Stimulated activated CD4-positive, alpha-beta T cell treated with anti-CD3 and anti-CD28 coated beads, Interleukin-4, amount 100 ng/mL, for 4 hours (primary cell): ENCODE measurements at places on chromosomes 1 and 21.

DNA sequence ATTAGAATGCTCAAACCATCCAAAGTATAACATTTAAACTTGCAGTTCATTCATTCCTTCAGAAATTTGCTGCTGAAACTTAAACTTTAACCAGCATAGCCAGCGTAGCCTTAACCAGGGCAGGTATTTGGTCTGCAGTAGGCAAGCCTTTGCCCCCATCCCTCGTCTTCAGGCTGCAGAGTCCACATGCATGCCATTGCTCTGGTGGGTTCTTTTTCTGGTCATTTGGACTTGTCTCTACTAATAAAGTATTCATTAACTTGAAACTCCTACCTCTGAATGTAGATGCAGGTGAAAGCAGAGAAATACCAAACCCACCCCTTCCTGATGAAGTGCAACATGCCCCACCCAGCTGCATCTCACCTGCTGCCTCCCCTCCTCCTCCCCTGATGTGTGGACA, 100.2 kb downstream of the CAMTA1 start:
- DNase-seq, result no peak

- DNase-seq, result no peak
These were observed 16.2 kb upstream of the MYOG start for GRCh38 chr1:203101813-203102634.

DNA sequence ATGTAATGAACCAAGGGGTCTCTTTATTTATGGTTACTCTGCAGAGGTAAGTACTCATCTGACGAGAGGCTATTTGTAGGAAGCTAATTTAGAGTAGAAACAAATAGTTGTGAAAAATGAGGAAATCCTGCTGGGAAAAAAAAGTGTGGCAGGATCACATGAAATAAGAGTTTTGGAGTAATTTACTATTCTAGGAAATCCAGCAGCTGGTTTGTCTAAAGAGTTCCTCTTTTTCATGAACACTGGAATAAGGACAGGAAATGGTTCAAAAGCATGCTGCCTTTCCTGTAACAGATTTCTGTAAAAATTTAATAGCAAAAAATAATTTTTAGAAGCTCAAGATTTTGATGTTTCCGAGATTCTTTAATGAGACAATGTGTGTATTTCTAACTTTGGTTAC, 177.3 kb downstream of the CHRM3 start:
- DNase-seq, result no peak

DNA sequence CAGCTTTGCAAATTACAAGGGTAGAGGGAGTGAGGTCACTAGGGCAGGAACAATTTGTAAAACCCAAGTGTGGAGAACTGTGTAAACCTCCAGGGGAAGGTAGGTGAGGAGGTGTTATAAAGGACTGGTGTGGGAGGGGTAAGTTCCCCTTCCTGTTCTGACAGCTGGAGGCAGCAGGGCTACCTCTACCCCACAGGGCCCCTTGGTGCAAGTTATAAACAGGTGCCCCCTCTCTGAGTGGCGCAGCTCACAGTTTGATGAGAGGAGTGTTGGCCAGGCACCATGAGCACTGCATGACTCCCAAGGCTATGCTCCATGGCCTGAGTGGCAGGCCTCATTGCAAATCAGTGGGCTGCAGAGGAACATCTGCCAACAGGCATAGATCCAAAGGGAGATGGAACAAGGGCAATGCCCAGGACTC, 41.0 kb downstream of the MFSD2A start:
- no peak for DNase-seq

DNA sequence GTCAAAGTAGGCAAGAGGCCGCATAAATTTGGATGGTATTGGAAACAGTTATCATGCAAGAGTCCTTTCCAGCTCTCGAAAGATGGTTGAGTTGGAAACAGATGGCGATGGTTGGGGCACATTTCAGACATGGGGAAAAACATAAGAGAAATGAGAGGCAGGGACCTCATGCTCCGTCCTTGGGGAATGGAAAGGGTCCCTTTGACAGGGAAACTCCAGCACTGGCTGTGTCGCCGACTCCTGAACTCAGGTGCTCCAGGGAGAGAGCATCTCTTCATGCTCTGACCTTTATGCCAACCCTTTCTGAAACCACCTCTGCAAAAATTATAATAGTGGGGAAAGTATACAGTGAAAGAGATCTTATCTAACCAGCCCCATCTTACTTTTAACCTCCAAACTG, 36.8 kb upstream of the COL6A2 start:
- no peak for DNase-seq

- DNase-seq, result no peak
These were observed 256.8 kb downstream of the TOMM20 start for GRCh38 chr1:234871710-234872271.

DNA sequence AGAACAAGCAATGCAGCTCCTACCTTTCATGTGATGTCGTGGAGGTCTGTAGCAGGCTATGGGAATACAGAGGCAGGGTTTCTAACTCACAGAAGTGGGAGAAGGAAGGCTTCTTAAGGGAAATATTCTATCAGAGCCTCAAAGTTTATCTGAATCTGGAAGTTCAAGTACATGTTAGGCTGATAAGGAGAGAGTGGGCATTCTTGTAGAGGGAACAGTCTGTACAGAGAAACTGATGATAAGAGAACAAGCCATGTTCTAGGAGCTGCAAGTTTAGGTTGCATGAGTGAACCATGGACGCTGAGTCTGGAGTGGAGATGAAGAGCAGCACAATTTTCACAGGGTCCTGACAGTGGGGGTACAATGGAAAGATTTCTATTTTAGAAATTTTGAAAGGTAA, 344.0 kb downstream of the CHRM3 start:
- no peak for DNase-seq

DNA sequence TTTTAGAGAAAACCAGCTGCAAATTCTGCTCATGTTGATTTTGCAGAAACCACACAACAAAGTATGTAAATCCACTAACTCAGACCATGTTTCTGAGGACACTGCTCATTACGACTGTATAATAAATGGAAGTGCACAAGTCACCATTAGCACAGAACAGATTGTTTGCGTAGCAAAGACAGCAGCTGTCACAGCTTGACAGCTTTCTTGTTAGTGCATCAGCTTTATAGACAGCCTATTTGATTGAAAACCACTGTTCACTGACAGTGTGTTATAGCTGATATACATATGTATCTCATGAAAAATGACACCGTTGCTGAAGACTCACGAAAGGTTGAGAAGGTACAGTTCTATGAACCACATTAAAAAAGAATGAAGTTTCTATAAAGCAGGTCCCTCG, 560.2 kb upstream of the ZRANB2 start:
- DNase-seq, result no peak

DNA sequence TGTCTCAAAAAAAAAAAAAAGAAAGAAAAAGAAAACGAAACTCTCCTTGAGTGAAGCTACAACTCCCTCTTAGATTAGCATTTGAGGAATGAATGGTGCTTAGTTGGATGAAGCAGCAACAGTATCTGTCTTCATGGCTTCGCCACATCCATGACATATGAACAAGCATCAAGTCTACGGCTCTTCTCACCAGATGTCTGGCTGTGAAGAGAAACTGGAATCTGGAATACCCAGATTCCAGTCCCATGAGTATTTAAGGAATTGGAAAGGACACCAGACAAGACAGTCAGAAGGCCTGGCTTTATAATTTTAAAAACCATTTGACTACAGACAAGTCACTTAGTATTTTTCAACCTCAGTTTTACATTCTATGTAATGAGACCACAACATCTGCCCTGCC, 38.0 kb upstream of the TADA1 start:
- no peak for DNase-seq

DNA sequence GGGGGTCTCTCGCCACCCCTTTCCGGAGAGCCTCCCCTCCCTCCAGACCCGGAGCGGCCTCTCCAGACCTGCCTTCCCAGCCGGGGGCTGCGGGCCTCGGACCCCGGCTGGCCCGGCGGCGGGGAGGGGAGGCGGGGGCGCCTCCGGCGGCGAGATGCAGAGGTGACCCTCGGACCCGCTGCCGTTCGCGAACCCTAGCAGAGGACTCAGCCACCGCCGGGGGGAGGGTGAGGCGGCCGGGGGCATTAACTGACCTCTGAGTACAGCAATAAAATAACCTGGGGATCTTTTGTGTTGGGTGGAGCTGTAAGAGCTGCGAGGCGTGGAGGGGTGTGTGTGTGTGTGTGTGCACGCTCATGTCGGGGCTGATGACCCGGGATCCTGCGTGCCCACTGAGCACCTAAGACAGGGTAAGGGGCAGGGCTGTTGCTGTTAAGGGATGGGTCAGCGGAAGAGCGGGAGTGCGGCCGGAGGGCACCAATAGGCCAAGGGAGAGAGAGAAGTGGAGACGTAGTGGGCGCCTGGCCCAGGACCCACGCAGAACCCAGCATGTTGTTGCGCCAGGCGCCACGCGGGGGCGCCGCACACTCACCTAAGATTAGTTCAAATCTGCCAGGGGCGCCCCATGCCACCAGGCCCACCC, 6.3 kb downstream of the HAPLN2 start:
- peak; percentile 46 for DNase-seq

- peak; percentile 49 for DNase-seq
These were observed 9.1 kb upstream of the SLC19A1 start for GRCh38 chr21:45551316-45551715.

DNA sequence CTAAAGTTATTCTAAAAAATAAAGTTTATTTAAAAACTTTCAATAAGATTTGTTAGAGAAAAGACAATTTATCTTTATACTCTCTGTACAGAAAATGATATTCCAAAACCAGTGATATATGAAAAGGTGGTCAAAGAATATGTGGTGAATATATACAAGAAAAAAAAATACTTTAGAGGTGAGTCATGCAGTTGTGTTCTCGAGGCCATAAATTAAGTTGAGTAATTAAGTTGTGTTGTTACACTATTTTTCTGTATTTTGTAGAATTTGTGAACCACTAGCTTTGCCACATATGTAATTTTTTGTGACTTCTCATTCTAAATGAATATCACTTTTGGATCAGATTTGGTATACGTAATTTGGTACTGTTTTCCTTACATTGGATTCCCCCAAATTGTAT, 23.6 kb upstream of the DUSP10 start:
- no peak for DNase-seq

DNA sequence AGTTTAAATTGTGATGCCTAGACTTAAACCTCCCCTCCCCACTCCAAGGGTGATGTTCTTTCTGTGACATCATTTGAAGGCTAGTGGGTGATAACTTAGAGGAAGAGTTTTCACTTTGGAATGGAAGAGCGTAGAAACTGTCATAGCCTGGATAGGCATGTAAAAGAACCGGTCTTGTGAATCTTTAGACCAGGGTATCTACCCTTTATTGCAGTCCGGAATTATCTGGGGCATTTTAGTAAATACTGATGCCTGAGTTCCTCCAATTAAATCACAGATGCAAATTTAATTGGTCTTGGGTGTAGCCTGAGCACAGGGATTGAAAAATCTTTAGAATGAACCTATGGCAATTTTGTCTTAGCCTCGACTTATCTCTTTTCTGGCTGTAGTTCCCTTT, 24.7 kb downstream of the MAN1C1 start:
- DNase-seq, result no peak

DNA sequence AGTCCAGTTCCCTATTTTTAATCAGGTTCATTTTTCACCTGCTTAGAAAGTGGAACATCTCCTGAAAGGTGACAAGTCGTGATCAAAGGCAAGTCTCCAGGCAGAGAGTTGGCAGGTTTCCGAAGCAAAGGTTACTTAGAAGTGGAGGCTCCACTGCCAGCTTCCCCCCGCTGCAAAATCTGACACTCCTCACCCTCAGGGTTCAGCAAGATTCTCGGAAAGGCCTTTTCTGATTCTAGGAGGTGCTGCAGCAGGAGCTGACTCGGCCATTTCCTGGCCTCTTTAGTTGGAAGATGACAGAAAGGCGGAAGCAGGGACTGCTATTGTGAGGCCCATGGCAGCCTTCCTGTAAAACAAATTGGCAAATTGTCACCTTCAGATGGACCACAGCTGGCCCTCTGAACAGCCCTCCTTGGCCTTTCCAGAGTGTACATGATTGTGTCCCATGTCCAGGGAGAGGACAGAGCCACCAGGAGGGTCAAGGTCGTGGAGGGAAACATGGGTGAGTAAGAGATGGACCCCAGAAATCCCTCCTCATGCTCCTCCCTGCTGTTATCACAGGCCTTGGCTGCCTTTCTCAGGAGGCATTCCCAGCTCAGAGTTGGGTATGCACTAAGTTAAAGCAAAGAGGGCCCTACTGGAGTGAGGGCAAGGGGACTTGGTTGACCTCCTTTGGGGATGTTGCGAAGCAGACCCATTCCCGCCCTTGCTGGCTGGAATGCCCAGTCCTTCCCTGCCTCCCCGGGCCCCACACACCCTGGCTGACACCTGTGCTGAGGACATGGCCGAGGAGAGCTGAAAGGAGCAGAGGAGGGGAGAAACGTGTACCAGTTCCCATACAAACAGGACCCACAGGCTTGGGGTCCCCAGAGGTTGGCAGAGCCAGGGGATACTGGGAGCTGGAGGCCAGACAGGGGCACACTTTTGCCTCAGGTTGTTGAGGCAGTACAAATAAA, 115.5 kb upstream of the IRF2BP2 start:
- DNase-seq, result peak; percentile 30

DNA sequence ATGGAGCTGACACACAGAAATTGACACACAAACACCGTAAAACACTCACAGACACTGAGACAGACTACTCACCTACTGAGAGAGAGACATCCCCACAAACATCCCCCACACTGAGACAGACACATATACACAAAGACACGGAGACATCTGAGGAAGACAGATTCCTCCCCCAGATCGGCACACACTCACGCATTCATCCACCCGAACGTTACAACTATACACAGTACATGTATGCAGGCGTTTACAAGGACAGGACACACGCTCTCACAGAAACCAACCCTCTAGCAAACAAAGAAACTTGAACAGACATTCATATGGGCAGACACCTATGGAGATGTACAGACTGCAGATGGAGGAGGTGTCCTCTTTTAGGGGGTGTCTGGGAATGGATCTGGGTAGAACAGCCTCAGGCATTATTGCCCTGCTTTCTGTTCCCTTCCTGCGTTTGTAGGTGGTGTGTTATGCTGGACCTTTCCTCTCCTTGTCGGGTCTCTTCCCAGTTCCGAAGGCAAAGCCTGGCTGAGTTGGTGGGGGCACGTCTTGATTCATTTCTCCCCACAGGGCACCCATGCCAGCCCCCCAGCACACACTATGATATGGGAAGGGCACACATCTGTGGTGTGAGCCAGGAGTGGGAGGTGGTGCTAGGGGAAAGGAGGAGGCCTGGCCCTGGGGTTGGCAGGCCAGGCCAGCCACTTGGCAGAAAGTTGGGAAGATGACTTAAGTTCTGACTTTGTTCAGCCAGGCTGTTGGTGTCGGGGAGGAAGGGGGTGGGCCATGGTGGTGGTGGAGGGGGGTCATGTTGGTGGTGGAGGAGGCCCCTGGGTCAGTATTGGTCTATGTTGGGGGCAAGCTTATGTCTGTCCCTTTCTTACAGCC, 1.5 kb downstream of the KIRREL1 start:
- no peak for DNase-seq

GRCh38 chr1:42960566-42961311, 2.1 kb upstream of the SLC2A1 start:
- no peak for DNase-seq

- DNase-seq, result no peak
These were observed 41.9 kb downstream of the SPAG17 start for GRCh38 chr1:118143121-118143520.

- DNase-seq, result no peak
These were observed 20.4 kb upstream of the KIAA1614 start for GRCh38 chr1:180892272-180892671.

- DNase-seq, result no peak
These were observed 36.9 kb downstream of the NSL1 start for GRCh38 chr1:212754680-212755079.
